GM12864 (cell line): ENCODE measurements at places on chromosomes 3 and 15.

- no peak for DNase-seq
Observed at GRCh38 chr15:81098861-81099651, 35.0 kb upstream of the CFAP161 start.

GRCh38 chr3:157573780-157574378 is 70.7 kb upstream of the VEPH1 start:
- no peak for DNase-seq

DNA sequence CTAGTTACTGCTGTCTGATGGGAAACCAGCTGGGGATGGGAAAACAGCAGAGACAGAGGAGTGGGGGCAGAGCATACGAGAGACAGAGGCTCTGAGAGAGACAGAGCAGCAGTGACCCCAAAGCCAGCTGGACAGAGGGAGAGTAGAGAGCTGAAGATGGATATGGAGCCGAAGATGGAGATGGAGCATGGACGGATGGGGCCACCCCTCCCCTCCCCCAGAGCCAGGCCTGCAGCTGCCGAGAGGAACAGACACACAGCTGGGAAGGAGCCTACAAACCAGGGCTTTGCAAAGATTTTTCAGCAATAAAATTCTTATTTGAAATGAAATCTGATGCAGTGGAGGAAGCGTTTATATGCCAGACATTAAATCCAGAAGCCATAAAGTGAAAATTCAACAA is 167.6 kb upstream of the LINGO1 start:
- no peak for DNase-seq

DNA sequence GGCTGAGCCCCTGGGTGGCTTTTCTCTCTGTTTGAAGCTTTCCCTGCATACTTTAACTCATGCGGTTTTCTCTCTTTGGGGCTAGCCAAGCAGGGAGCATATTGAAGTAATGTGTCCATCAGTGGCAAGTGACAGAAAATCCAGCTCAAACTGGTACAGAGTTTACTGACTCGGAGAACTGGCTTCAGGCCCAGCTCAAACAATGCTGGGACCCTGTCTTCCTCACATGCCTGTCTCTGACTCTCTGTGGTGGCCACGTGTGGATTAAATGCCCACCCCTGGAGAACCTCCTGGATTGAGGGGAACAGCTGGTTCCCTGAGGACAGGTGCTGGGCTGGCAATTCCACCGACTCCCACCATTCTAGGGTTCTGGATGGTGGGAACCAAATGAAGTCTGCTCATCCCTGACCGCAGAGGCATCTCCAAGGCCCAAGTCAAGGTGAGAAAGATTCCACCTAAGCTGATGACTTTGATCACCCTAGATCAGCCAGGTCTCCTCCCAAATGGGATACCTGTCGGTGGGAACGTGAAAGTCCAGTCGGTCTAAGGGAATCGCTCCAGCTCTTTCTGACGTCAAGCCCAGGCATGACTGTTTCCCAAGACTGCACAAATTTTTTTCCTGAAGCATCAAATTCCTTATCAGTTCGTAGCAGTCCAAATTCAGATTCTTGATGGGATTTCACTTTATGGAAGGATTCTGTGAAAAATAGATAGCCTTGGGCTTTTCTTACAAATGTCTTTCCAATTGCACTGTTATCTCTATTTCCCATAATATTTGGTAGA is 16.3 kb upstream of the HDAC11 start:
- no peak for DNase-seq

- no peak for DNase-seq
Observed at GRCh38 chr15:68783226-68784058, 37.3 kb downstream of the ANP32A start.

GRCh38 chr3:140599009-140599408 is 78.9 kb upstream of the TRIM42 start:
- DNase-seq: no peak

DNA sequence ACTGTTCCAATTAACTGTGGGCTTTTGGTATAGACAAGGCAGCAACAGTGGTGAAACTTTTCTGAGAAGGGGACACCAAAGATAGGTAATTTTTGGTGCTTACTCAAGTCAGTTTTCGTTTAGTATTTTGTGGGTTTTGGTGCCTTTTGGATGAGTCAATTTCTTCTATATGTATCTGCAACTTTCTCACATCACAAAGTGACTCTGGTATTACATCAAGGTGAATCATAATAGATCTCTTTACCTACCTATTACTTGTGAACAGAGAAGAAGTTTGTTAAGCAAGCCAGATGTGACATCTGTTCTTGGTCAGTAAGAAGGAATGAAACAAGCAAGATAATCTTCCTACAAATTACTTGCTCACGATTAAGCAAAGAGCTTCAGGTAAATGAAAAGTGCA is 732.4 kb upstream of the DPPA4 start:
- no peak for DNase-seq

GRCh38 chr3:72135636-72136035 is 350.7 kb upstream of the PROK2 start:
- DNase-seq: no peak

GRCh38 chr3:32842531-32842931 is 24.7 kb downstream of the TRIM71 start:
- no peak for DNase-seq

DNA sequence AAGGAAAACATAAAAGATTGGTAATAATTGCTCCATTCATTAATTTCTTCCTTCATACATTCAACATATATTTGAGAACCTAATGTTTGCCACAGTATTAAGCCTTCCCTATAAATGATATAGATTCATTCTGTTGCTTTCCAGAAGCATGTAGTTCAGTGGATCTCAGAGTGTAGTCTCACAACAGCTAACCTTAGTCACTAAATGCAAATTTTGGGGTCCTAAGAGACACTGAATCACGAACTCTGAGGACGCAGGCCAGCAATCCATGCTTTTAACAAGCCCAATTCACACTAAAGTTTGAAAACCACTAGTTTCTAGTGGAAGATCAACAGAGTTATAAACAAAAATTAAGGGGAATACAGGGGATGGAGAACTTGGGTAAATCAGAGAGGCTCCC is 7.2 kb upstream of the AQR start:
- DNase-seq: no peak
